NCI-H345 (cell line): ENCODE measurements at places on chromosomes 12 and 14.

GRCh38 chr12:91216871-91217270 lies 34.3 kb upstream of the DCN start:
- no peak for DNase-seq

DNA sequence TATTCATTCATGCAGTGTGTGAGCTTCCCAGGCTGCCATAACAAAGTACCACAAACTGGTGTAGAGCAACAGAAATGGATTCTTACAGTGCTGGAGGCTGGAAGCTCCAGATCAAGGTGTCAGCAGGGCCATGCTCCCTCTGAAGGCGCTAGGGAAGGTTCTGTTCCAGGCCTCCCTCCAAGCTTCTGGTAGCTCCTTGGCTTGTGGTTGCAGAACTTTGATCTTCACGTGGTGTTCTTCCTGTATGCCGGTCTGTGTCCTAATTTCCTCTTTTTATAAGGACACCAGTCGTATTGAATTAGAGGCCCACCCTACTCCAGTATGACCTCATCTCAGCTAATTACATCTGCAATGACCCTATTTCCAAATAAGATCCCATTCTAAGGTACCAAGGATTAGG lies 3.1 kb downstream of the OTUB2 start:
- DNase-seq, result no peak

- no peak for DNase-seq
Observed at GRCh38 chr12:56581418-56582145, 48.5 kb downstream of the BAZ2A start.

DNA sequence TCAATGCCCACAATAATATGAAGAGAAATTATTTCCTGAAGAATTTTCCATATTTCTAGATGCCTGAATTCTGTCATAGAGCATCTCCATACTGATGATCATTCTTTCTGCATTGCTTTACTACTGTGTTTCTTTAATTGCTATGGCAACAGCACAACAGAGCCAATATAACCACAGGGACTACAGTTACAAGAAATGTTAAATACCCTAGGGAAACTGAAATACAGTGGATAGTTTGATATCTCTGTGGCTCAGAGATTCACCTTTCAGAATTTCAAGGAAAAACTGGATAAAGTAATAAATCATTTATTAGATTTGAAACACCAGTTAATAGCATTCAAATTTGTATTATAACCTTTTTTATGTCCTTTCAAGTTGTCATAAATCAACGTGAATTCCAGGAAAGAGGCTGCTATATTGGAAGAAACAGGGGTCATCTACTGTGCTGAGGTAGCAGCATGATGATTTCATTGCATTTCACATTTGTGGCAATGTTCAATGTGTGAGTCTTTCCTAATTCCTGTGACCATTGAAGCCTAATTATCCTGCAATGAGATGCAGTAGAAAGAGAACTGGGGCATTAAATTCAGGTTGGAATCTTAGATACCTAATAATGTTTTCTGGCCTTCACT lies 267.1 kb downstream of the LRFN5 start:
- no peak for DNase-seq

DNA sequence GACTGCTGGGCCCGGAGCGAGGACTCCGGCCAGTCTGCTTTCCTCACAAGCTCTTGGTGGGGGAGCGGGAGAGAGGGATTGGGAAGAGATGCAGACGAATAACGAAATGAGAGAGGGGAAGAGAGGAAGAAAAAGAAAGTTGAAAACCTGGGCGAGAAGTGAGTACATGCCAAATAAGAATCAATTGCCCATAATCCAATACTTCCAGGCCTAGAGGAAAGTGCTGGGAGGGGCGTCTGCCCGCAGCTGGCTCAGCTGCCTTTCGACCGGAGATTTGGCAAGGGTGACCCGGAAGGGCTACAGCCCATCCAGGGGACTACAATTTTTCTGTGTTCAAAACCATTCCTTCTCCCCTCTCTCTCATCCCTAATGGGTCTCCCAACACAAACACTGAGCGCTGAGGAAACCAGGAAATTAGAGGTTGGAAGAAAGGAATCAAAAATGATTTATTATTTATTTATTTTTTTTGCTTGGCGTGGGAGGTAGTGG lies 4.9 kb downstream of the NKX2-1 start:
- DNase-seq, result peak; percentile 71

GRCh38 chr12:25690996-25691864 lies 138.1 kb upstream of the LMNTD1 start:
- DNase-seq, result no peak
